ENCODE measurements at places on chromosomes 3 and 15.

DNA sequence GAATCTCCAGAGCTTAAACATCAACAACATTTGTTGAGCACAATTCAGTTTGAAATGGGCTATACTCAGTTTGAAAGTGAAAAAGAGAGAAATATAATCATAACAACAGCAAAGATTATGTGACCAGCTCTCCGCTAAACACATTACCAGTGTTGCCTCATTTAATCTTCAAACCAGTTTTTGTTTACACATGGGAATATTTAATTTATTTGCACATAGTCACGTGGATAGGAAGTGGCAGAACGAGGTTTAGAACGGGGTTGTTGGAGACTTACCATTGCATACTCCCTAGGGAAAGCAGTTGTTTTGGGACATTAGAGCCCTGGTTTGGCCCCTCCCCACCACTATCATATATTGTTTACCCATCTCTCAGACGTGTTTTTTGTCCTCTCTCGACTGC is 77.2 kb downstream of the IL1RAP start:
- no peak for DNase-seq

- DNase-seq: no peak
Observed at GRCh38 chr15:70035051-70035718, 62.5 kb downstream of the TLE3 start.

DNA sequence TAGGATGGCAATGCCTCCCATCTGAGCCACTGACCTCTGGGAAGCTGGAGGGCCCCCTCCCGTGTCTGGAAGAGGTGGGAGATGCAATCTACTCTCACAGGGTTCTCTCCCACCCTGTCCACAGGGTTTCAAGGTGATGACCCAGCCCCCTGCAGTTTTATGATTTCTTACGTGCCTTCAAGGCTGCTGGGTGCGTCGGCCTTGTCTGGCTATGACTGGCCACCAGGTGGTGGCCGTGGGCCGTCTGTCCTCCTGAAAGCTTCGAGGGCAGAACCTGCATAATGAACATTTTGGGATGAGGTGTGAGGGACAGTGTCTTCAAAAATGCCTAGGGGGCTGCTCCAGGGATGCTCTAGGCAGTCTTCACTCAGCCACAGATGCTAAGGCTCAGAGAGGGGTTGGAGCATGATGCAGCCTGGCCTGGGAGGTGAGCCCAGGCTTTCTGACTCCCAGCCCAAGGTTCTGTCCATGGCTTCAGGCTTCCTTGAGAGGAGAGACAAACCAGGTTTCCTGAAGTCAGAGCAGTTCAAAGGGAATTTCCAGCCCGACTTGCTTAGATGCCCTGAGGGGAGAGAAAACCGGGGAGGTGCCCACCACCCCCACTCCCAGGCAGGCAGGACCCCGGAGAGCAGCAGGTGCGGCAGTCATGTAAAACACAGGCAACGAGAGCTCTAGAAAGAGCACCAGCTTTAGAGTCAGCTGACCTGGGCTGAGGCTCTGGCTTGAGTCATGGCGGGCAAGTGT is 18.7 kb downstream of the ISG20 start:
- no peak for DNase-seq

DNA sequence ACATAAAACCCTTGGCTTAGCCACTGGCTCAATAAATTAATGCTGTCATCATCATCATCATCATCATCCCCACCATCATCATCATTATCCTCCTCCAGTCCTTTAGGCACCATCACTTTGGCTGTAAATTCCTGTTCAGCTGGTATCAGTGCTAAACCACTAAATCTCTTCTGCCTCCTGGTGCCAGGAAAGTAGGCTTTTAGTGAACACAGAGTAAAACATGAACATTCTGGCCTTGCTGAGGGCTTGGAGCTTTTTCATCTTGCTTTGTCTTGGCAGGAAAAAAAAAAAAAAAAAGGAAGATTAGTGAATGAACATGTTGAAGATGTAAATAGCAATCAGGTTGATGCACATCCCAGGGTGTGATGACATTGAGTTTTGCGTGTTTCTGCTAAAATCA is 67.3 kb upstream of the EIF1B start:
- DNase-seq: no peak

DNA sequence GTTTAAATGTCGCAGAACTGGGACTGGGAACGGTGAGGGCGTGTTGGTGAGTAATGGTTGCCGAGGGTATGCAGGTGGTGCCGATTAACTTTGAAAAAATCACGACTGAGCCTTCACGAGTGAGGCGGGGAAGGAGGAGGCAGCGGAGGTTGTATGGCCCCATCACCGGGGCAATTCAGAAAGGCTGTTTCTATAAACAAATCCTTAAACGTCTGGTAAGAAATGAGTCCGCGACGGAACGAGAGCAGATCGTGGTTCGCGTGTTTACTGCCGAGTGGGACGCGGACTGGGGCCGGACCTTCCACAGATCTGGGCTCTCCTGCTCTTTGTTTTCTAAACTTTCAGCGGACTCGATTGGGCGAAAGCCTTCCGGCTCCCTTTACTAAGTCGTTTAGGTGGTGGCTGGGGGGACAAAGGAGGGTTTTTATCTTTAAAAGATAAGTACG is 2.7 kb downstream of the IGF1R start:
- DNase-seq: no peak

- no peak for DNase-seq
Observed at GRCh38 chr3:98587654-98588053, 5.8 kb downstream of the CPOX start.

DNA sequence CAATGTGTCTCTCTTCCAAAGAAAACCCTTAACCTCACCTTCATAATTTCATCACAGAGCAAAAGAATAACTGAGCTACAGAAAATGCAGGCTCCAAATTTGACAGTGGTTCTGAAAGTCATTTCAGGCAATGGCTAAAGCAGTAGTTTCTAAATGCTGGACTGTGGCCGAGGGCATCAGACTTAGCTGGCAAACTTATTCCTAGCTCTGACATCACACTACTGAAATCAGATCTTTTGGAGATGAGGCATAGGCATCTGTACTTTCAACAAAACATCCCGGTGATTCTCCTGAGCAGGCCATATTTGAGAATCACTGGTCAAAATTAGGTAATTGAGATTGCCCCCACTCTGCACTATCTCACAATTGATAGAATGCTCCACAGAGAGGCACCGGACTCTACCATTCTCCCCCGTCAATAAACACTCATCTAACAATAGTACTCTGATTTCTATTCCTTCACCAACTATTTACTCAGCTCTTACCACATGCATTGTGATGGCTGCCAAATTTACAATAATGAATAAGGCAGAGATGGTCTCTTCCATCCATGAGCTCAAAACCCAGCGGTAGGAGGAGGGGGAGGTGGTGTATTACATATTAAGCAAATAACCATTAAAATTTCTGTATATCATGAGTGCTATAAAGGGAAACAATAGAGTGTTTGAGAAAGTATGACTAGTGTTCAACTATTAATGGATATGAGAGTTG is 57.3 kb upstream of the SPRED1 start:
- no peak for DNase-seq

DNA sequence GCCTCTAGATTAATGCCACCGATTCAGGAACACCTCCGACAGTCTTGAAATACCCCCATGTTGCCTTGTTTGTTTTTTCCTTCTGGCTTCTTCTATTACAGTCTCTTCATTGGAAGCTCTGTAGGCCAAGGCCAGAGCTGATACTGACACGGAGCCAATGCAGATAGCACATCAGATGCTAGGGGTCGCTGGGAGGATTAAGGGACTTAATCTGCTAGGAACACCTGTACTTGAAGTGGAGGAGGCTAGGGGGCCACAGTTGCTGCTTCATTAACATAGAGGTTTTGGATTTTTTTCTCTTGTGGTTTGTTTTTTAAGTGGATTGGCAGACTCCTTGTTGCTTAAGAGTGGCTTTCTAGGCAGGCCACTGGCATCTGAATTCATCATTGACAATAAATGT is 49.6 kb downstream of the PARP14 start:
- no peak for DNase-seq

DNA sequence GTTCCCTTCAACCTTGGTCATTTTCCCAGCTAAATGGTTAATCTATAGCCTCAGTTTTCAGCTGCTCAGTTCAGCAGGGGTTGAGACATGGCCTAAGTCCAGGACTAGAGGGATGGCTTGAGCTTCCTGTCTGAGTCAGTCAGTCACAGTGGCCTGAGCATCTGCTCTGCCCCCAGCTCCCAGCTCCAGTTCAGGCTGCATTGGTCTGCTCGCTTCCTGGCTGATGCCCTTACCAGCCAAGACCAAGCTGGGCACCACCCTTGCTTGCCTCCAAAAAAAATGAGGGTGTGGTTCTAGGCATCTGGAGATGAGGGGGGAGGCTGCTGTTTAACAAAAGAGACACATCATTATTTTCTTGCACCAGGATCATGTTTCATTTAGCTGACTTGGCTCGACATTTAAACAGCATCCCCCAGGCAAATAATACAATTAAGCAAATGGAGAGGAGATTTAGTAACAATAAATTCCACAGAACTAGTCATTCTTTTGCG is 70.7 kb downstream of the WNT5A start:
- peak; percentile 75 for DNase-seq

DNA sequence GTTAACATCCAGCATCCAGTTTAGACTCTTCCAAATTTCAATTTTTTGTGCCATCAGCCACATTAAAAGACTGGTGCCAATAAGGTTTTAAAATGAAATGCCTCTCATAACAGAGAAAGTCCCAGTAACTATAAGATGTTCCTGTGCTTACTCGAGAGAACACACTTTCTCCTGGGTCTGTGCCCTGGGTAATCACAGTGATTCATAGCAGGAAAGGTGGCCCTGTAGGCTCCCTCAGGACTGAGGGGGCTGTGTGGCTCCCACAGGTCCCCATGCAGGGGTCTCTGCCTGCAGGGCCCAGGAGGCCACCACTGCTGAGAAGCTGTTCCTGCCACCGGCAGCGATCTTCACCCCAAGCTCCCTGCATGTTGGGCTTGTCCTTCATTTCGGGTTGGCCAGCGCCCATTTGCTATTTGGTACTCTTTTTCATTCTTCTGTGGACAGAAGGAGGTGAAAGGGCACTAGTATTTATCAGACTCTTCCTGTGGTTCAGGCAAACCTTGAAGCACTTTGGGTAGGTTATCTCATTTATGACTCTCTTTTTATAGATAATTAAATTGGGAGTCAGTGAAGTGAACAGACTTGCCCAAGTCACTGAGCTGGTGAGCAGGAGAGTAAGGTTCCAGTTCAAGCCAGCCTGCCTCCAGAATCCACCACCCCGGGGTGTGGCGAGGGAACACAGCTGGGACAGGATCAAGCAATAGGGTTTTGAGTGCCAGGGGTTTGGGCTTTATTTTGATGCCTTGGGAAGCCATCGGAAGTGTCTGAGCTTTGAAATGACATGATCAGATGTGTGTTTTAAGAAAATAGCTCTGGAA is 44.2 kb upstream of the PLXNA1 start:
- no peak for DNase-seq

- DNase-seq: no peak
Observed at GRCh38 chr3:57078635-57079473, 18.4 kb downstream of the SPATA12 start.

GRCh38 chr3:60010781-60011180 is 961.0 kb upstream of the CFAP20DC start:
- DNase-seq: no peak

DNA sequence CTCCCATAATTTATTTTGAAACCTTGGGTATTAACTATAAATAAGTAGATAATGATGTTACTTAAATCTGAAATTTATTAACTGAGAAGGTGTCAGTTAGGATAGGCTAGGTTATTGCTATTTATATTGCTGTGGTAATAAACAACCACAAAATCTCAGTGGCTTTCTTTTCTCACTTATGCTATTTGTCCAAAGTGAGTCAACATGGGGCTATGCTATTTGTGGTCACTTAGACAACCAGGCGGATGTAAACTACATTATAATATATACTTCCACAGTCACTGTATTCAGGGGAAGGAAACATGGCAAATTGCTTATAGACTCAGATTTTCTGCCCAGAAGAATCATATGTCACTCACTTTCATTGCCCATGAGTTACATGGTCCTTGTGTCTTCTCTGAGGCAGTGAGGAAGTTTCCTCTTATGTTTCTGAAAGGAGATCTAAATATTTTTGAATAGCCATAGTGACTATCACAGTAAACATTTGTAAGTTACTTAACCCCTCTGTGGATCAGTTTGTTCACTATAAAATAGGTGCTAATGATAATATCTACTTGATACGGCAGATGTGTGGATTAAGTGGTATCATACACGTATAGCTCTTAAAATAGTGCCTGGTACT is 19.8 kb downstream of the HMG20A start:
- DNase-seq: no peak

DNA sequence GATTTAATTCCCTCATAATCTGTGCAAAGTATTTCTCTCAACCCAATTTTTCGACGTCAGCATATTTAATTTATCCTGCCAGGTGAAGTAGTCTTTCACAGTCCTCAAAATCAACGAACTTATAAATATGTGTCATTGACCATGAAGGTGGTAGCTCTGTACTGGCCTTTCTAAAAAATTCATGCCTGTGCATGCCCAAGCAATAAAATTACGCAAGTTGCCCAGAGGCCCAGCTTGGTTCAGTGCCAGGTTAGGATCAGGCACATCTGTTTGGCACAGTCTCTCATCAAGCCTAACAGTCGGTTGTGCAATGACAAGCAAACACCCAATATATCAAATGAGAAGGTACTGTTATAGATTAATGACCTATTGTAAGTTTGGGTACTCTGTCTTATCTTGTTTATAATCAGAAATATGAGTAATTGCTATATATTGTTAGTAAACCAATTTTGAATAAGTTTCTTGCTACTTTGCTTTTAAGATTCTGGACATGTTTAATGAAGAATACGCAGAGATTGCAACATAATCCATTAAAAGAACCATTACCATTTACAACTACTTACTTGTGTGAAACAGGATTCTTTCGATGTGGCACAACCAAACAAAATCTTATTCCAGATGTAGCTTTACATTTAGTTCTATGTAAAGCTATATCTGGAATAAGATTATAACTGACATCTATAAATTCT is 159.0 kb upstream of the IL12A start:
- DNase-seq: no peak

GRCh38 chr3:171164067-171164465 is 137.5 kb upstream of the SLC2A2 start:
- no peak for DNase-seq

GRCh38 chr3:31615071-31615875 is 82.5 kb downstream of the STT3B start:
- DNase-seq: no peak

DNA sequence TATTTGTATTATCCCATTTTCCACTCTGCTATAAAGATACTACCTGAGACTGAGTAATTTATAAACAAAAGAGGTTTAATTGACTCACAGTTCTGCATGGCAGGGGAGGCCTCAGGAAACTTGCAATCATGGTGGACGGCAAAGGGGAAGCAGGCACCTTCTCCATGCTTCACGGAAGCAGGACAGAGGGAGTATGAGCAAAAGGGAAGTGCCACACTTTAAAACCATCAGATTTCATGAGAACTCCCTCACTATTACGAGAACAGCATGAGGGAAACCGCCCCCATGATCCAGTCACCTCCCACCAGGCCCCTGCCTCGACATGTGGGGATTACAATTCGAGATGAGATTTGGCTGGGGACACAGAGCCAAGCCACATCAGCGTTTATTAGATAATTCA is 172.8 kb downstream of the NR2F2 start:
- DNase-seq: no peak

DNA sequence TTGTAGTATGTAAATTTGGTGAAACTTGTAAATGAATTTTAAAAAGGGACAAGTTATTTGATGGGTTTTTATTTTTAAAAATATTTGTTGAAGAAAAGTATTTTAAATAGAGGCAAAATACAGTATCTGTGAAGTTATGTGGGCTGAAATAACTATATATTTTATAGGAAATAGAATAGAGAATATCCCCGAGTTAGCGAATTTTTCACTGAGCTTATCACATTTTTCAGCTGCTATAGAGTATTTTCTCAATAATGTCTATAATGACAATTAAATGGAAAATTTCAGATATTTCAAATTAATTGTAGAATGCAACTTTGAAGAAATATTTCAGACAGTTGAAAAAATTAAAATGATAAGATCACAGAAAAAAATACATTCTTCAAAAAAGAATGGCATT is 166.4 kb upstream of the TP63 start:
- no peak for DNase-seq
